H7 (cell line): ENCODE measurements at places on chromosomes 1 and 21.

DNA sequence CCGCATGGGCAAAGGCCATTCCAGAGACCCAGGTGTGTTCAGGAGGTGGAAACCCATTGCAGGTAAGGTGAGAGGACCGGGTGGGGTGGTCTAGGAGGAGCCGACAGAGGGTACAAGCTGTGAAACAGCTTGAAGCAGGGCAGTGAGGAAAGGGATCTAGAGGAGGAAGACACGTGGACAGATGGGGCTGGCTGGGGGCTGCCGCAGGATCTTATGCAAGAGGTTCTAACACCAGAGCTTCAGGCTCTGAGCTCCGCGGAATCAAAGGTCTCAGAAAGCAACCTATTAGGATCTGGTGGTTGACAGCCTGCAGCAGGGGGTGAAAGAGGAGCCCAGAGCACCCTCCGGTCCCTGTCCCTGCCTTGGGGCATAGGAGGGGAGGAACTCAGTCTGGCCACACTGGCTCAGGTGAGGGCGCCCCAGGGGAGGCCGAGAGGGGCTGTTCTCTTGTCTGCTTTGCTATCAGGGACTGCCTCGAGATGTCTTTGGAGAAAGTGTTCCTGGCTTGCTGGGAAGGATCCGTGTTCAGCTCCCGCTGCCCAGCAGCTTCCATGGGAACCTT lies 1.9 kb downstream of the TFF1 start:
- no peak for DNase-seq

DNA sequence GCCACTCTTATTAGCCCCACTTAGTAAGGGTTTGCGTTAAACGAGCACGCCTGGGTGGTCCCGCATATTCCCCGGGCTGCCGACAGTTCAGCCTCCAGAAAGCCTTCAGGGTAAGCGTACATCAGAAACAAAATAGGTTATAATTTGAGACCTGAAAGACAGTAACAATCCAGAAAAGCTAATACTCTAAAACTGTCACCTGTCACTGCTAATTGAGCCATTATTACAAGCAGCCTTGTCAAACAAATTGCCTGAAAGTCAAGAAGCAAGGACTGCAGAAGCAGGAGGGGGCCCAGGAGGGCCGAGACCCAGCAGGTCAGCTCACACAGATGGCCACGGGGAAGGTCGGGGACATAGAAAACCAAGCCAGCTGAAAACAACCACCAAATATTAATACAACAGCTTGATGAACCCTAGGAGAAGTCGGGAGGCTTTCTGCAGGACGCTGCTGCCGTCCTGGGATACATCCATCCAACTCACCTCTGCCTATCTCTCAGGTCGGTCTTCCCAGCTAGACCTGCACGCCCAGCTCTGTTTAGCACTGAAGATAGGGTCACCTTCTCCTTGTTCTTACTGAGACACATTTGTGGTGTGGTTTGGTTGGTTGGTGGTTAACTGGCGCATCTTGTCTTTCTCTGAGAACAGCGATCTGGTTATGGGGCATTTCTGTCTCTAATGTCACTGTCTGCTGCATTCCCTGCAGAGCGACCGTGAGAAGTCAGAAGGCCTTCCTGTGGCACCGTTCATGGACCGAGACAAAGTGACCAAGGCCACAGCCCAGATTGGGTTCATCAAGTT lies 110.8 kb downstream of the WDR4 start:
- no peak for DNase-seq

- no peak for DNase-seq
Measured at GRCh38 chr1:188433425-188433824, 1604.7 kb downstream of the PLA2G4A start.

DNA sequence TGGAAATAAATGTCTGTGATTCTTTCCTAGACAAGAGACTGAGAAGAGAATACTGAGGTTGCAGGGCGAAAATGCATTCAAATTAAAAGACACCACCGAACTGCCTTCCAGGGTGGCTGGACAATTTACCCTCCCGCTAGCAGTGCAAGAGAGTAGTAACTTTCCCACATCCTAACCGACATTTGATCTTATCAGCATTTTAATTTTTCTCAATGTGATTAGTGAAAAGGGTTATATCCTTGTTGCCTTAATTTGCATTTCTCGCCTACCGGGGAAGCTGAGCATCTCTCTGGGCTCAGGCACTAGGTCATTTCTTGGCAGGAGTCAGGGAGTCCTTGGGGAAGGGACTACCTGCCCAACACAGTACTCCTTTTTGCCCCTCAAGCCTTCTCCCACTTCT lies 2.8 kb downstream of the TNFRSF8 start:
- DNase-seq = no peak

- DNase-seq = no peak
Measured at GRCh38 chr1:117147856-117148588, 26.5 kb upstream of the TRIM45 start.

DNA sequence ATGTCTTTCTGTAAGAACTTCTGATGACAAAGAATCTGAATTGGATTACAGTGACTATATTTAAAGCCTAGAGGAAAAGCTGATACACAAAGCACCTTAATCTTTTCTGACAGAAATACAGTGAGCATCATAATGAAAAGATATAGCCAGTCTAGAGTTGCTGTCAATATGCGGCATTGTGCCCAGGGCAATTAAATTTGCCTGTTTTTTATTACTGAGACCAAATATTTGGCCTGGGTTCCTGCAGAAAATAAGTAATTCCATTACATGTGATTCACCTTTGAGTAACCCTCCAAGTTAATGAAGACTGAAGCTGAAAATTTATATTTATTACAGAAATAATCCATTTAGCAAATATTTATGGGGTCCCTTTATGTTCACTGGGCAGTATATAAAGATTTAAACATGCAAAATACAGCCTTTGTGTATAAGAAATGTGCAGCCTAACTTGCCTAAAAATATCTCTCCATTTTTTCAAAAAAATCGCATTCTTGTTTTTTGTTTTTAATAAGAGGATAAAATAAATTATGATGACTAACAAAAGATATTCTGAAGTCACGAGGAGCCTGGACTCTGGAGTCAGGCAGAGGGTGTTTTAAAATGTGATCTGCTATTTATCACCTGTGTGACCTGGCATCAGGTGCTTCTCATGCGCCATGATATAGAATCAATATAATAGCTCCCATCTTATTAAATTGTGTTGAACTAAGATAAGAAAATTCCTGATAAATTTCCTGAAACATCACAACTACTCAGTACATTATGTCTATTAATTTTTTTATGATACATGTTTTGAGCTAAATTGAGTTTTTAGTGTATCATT lies 83.6 kb downstream of the SGIP1 start:
- no peak for DNase-seq

- no peak for DNase-seq
Measured at GRCh38 chr1:245290836-245291235, 136.1 kb downstream of the KIF26B start.

GRCh38 chr1:46183079-46183847 lies 7.0 kb upstream of the P3R3URF start:
- no peak for DNase-seq

DNA sequence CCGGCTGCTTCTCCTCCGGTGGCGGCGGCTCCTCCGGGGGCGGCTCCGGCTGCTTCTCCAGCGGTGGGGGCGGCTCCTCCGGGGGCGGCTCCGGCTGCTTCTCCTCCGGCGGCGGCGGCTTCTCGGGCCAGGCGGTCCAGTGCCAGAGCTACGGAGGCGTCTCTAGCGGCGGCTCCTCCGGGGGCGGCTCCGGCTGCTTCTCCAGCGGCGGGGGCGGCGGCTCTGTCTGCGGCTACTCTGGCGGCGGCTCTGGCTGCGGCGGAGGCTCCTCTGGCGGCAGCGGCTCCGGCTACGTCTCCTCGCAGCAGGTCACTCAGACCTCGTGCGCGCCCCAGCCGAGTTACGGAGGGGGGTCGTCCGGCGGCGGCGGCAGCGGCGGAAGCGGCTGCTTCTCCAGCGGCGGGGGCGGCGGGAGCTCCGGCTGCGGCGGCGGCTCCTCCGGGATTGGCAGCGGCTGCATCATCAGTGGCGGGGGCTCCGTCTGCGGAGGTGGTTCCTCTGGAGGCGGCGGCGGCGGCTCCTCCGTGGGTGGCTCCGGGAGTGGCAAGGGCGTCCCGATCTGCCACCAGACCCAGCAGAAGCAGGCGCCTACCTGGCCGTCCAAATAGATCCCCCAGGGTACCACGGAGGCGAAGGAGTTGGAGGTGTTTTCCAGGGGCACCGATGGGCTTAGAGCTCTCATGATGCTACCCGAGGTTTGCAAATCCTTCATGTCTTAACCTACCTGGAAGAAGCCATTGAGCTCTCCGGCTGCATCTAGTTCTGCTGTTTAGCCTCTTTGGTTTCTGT lies 2.0 kb downstream of the LORICRIN start:
- peak; percentile 61 for DNase-seq

DNA sequence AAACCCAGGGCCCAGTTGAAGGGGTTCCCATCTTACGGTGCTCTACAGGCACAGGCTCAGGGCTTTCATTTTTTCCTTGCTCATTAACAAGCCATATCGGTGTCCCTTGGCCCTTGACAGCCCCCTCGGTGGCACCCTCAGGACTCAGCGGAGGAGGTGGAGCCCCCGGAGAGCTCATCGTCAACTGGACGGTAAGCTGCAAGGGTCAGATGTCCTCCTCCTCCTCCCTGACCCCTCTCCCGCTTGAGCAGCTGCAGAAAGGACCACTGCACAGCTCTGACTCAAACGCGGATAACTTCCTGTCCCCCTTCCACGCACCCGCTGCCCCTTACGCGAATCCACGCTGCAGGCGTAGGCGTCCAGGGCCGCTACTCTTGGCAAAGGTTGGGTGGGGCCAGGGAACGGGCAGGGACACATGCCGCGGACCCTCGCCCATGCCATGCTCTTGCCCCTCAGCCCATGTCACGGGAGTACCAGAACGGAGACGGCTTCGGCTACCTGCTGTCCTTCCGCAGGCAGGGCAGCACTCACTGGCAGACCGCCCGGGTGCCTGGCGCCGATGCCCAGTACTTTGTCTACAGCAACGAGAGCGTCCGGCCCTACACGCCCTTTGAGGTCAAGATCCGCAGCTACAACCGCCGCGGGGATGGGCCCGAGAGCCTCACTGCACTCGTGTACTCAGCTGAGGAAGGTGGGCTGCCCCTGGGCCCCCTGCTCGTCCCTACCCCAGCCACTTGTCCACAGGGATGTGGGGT lies 14.7 kb downstream of the TMEM81 start:
- no peak for DNase-seq

DNA sequence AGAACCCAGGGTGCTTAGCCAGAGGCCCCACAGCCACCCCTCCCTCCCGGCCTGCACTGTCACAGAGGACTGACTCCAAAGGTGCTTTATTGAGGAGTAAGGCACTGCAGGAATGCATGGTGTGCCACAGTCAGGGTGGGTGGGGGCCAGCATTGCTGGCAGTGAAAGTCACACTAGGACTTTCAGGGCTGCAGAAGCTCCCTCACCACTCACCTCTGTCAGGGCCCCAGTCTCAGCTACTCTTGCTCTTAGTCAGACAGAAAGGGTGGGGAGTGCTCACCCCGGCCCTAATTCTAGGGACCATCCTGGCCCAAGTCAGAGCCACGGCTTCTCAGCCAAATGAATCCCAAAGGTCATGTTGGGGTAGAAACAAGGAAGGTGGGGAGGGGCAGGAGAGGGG lies 19.4 kb downstream of the KNCN start:
- no peak for DNase-seq

DNA sequence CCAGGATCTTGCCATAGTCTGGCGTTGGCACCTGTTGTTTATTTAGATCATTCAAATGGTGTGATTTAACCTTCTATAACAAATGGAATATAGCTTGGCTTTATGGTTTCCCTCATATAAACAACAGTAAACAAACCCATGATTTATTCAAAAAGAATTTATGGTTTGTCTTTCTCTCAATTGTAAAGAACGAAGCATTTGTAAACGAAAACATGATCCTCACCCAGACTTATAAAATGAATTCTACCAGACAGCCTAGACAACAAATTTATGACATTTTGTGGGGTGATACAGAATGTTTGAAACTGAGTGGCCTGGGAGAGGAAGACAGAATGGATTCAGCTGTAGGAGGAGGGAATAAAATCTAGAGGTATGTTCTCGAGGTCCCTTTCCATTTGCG lies 66.1 kb upstream of the PTGFR start:
- DNase-seq = no peak

DNA sequence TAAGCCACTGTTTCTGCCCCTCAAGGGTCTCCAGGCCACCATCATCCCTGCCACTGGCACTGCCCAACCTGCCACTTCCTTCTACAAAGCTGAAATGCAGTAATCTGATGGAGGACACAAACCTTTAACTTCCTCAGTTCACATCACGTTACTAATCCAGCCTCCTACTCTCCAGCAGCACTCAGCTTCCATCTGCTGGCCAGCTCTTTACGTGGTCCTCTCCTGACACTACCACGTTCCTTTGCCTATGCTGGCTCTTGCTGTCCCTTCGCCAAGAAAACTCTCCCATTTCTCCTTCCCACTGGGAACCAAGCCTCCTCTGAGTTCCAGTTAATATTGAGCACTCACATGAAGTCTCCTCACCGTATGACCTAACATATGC lies 124.0 kb downstream of the EDEM3 start:
- DNase-seq = no peak

- peak; percentile 69 for DNase-seq
Measured at GRCh38 chr1:6770751-6771440, 14.4 kb upstream of the CAMTA1 start.

DNA sequence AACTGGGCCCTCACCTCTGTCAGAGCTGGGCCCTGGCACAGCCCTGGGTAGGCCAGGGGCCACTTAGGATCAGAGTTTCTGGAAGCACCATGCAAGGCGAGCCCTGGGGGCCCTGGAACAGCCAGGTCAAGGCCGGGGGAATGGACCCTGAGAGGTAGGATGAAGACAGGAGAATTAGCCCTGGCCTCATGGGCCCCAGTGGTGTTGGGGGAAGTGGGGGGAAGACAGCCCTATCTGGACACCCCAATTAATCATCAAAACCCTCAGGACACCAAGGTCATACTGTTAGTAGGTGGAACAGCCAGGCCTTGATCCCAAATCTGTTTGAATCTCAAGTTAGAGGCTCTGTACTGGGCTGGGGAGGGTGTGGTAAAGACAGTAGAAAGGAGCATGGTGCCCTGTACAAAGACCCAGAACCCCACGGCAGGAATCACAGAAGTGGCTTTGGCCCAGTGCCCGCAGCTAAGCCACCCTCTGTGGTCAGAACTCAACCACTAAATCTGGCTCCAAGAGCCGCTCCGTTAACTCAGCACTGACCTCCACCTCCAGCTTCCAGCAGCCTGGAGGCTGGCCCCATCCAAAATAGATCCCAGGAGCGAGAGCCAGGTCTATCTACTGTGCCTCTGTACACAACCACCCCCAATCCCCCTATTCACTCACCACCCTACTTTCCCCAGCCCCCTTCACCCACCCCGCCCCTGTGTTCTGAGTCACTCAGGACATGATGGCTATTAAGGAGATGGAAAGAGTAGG lies 14.0 kb upstream of the TRIM63 start:
- DNase-seq = no peak

DNA sequence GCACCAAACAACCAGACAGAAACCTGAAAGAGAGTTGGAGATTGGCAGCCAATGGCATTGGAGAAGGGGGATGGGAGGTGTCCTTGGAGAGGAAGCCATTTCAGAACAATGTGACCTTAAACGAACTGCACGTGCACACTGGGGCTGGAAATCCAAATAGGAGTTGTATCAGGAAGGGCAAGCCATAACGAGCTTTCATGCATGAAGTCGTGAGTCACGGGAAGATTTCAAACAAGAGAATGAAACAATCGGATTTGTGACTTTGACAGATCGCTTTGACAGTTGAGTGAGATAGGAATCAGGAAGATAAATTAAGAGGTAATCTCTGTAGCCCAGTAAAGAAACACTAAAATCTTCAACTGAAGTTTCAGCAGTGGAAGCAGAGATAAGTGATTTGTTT lies 445.8 kb upstream of the ZP4 start:
- no peak for DNase-seq
